ENCODE measurements at places on chromosomes 1 and 21. TPM values are rescaled to one million over a fixed set of nuclear protein-coding genes. Genes with fewer than 3 reads are reported as not detected.

GRCh38 chr1:150149271-150150132 lies at the start of gene PLEKHO1:
TSS of gene PLEKHO1 (plus strand) at chr1:150149916. CDS start at chr1:150150258, 342 bp downstream.
- peak; percentile 81 for DNase-seq

DNA sequence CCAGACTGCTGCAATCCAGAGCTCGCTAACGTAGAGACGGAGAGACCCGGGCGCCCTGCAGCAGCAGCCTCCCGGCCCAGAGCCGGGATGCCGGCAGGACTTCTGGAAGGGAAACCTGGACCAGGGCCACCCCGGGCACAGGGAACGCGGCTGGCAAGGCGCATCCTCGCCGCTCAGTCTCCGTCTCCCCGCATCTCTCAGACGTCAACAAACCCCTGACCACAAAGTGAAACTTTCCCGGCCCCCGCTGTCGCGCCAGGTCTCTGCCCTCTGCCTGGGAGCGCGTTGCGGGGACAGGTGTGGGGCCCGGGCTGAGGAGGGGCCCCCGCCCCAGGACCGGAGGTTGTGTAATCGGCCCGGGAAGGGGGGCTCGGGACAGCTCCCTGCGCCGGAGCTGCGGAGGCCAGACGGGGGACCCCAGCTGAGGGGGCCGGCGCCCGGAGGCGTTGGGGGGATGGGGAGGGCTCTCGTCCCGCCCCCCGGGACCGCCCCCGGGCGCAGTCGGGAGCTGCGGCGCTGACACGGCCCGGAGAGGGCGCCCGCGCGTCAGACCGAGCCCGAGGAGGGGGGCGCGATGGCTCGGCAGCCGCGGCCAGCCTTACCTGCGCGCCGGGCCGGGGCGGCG lies 116.6 kb upstream of the HIVEP3 start:
- DNase-seq: peak; percentile 56

DNA sequence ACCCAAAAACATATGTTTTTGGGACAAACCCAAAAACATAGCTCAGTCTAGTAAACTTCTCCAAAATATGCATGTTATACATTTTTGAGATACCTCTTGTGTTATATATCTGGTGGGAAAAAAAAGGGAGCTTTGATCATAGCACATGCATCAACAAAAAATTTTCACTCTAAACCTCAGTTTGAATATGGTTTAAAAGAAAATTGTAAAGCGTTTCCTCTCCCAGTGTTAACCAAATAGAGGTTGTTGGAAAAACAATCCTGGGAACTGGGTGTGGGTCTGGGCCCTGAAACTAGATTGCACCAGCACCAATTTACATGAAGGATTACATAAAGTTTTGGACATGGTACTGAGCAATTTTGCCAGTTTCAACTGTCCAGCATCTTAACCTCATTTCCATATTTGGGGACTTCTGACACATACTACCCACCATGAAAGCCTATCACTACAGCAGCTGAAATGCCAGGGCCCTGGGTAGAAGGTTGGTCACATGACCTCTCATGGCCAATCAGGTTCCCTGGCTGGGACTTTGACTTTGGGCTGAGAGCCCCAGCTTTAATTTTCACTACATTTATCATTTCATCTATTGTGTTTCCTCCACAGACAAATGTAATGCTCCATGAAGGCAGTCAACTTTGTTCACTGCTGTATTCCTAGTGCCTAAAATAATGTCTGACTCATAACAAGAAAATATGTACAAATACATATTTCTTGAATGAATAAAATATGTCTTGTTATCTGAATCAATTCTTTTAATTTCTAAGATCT lies 150.7 kb downstream of the SETD4 start:
- no peak for DNase-seq

DNA sequence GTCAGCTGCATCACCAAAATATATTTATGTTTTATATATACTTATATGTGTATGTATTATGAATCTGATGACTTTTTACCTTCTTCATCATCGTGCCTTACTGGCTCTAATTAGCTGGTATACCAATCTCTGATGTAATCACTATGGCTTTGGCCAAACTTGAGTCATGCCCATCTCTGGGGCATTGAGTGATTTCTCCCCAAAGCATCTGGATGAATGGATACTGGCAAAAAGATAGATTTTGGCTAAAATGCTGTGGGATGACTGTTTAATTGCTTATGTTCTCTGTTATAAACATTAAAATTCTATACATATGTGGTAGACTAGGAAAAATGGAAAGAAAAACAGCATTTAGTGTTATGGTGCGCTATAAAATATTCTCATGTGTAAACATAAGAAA lies 19.6 kb downstream of the CDKN2C start:
- no peak for DNase-seq

DNA sequence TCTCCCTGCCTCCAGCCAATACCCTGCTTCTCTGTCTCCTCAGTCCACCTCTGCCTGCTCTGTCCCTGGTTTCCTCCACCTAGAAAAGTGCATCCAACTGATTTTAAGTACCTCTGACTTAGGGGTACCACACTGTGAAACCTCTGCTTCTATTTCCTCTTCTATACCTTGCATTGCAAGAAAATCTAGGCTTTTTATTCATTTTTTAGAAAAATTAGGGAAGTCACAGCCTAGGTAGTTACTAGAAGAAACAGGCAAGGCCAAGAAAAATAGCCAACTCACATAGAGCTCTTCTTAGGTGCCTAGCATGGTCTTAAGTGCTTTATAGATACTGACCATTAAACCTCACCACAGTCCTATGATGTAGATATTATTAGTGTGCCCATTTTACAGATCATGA lies 39.1 kb downstream of the HIVEP3 start:
- no peak for DNase-seq

DNA sequence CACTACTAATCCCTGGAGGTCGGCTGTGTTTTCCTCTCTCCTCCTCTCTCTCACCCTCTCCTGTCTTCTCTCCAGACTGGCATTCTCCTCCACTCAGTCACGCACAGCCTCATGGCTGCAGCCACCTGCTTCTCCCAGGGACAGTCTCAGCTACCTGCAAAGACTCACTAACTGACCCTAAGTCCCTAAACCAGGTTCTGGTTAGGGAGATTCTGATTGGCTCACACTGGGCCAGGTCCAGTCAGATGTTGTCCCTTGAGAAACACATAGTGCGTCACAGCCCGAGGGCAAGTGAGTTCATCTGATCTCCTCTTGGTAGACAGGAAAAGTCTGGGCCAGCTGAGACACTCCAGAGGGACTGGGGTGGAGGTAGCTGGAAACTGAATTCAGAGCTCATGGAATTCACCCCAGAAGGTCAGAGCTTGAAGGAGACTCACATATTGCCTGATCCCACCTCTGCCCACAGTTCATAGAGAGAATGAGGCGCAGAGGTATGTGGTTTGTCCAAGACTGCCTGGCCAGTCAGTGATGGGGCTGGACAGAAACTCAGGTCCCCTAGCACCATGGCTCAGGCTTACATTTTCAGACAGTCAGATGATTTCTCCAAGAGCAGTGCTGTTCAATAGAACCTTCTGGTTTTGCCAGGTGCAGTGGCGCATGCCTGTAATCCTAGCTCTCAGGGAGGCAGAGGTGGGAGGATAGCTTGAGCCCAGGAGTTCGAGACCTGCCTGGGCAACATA lies 40.4 kb upstream of the RPL11 start:
- no peak for DNase-seq

- DNase-seq: peak; percentile 69
These were observed 2.1 kb upstream of the SELENON start for GRCh38 chr1:25797939-25798338.

DNA sequence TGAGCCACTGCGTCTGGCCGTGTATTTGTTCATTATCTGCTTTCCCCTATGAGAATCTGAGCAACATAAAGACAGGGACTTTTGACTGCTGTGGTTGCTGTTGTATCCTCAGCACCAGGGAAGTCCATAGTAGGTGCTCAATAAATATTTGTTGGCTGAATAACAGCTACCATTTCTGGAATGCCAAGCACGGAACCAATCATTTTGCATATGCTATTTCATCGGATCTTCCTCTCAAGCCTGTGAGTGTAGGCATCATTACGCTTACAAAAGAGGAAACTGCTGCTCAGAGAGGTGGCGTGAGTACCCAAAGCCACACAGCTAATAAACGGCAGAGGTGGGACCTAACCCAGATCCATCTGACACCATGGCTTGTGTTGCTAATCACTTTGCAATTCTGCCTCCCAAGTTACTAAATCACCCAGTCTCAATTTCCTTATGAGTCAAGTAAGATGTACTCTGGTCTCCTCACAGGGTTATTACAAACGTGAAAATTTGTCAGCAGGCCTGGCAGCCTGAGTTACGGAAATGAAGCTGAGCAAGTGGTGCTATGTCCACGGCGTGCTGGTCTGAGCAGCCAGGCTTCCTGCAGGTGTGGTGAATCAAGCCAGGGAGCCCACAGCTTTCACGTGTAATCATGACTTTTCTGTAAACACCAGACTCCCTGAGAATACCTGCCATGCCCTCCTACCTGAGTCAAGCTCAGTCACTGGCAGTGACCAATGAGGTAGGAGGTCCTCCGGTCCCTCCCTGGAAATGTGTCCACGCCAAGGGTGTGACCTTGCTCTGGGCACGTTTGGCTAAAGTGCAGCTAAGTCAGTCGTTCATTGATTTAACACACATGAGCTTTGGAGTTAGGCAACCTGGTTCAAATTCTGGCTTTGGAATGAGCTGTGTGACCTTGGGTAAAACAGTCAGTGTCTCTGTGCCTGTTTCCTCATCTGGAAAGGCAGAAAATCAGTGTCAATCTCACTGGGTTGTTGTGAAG lies 4.8 kb upstream of the RHCE start:
- no peak for DNase-seq

GRCh38 chr1:154423304-154423987 lies 18.3 kb downstream of the IL6R start:
- DNase-seq: peak; percentile 63

DNA sequence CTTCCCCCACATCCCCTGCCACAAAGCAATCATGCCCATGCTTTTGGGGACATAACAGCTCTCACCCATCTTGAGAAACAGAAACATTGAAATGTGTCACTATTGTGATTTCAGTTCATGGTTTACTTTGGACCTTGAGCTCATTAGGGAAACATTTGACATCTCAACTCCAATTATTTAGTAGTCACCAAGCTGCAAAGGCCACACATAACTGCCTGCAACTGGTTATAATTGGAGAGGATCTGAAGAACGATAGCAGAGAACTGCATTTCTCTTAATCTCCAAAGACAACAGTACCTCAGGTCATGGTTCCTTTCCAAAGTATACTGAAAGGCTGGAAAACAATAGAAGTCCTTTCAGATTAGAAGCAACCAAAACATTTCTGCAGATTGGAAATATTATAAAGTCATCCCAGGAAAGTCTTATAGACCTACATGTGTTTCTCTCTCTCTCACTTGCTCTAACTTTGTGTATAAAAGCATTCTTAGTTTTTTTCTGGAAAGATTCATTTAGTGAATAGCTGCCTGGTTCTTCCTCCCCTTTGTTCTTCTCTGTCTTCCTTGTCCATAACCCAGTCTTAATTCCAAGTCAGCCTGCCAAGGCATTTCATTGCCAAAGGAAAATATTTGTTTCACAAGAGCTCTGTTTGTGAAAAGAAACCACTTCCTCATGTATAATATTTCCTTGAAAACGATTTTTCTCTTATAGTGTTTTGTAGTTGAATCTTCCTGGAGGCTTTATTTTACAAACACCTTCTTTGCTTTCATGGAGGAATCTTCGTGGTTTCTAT lies 426.8 kb downstream of the ADGRL2 start:
- DNase-seq: no peak

GRCh38 chr1:65491472-65491871 lies 71.0 kb downstream of the LEPR start:
- DNase-seq: no peak

DNA sequence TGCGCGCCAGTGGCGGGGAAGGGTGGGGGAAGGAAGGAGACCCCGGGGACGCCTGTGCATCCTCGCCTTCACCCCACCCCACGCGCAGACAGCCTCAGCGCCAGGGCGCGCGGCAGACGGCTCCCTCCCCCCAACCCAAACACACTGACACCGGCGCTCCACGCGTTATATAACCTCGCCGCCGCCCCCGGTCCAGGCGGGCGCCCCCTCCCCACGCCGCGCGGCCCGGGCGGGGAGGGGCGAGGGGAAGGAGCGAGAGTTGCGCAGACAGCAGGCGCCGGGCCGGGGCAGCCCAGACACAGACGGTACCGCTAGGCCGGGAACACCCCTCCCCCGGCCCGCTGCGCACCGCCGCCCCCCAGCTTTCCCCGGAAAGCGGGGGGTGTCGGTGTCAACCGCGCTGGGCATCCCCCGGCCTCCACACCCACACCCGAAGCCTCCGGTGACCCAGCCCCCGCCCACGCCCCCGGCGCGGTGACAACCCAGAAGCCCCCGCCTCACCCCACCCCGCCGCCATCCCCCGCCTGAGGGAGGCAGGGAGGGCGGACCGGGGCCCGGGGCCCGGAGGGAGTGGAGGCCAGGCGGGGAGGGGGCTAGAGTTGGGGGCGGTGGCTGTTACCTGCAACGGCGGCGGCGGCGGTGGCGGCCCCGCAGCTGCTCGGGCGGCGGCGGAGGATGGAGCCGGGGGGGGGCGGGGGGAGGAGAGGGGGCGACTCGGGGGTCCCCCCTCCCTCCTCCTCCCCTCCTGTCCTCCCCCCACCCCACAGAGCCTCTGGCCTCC lies 432 bp downstream of the AKT3 start:
- DNase-seq: peak; percentile 47

DNA sequence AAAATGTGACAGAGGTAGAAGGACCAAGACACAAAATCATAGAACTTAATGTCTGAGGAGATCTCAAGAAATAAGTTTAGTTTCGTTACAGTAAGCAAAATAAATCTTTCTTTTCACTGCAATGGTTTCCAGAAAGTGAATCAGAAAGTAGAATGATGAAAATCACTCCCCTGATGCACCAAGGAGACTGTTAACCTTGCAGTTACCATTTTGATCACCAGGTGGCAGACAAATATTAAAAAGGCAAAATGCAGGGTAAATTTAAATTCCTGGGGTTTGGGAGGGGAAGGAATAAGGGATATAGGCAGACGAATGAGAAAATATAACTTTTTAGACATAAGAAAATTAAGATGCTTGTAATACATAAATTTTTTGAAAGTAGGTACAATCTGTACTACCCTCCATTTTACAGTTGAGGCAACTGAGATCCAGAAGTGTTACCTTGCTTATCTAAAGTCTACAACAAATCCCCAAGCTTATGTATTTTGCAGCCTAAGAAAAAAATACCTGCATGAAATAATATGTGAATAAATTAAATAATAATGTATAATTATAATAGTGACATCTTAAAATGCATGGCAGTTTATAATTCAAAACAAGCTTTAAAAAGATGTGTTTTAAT lies 253.2 kb downstream of the CRB1 start:
- DNase-seq: peak; percentile 37

DNA sequence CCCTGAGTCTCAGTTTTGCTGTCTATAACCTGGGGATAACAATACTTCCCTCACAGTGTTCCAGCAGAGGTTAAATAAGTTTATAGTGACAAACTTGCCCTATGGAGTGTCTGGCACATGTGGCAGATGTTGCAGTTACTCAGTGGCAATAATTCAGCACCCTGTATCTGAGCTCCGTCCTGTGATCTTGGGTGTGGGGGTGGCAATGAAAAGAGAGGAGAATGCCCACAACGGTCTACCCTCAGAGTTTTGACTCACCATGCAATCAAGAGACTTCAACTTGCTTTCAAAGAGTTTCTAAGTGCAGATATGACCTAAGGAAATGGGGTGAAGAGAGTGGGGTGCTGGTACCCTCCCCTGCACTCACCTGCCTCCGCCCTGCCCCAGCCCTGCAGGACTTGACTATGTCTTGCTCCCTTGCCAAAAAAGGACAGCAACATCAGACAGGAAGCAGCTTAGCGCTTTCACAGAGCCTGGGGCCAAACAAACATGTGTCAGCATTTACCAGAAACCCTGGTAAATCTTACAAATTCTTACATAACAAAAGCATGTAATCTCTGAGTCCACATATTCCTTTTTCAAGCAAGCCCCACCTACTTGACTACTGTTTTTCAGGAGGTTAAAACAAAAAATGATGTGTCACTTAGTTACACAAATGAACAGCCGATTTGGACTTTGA lies 185.1 kb upstream of the CAMK1G start:
- peak; percentile 12 for DNase-seq

APH1A gene
- total RNA-seq: 71.2 TPM

SPRR2F gene
- not detected for total RNA-seq

NOS1AP gene
- total RNA-seq: 0.33 TPM

Measured in activated naive CD4-positive, alpha-beta T cell treated with anti-CD3 and anti-CD28 coated beads for 36 hours (primary cell).